Activated B cell treated with CpG ODN at 0.5 μM for 24 hours (primary cell): ENCODE measurements at places on chromosomes 12 and 14.

DNA sequence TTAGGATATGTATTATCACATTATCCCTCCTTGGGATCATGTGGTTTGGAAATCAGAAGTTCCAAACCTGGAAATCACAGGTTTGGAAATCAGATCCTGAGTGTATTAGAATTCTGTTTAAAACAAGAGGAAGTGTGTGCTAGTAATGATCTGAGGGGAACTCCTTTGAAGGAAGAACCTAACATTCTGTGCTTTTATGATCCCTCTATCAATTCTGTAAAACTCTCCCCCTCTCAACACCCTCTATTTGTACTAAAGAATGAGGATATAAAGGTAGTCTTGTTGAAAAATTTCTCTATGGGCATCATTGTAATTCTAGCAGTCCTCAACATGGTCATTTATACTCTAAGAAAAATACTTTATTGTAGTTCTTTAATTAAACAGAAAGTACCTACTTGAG lies 97.4 kb downstream of the SRGAP1 start:
- no peak for DNase-seq

DNA sequence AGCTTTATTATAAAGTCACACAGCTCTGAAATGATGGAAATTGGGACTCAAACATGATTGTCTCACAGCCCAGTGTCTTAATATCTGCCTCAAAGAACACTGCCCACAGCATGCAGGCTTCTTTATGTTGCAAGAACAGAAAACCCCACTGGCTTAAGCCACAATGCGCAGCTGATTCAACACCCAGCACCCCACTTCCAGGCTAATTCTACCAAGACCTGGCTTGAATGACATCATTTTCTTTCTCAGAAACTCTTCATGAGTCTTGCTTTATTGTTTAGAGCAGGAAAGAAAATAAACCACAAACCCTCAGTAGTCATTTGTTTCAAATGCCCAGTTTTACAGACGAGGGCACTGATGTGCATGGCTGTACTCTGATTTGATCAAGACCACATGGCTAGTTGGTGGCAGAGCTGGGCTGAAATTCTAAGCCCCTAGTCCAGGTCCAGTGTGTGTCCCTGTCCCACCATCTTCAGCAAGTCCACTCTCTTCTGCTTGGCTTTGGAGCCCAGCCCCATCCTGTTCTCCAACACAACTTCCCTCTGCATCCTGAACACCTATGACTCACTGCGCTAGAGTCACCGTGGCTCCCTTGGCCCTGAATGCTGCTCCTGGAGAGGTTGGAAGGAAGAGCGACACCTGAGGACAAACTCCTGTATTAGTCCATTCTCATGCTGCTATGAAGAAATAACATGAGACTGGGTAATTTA lies 50.3 kb upstream of the SRSF5 start:
- DNase-seq: no peak

DNA sequence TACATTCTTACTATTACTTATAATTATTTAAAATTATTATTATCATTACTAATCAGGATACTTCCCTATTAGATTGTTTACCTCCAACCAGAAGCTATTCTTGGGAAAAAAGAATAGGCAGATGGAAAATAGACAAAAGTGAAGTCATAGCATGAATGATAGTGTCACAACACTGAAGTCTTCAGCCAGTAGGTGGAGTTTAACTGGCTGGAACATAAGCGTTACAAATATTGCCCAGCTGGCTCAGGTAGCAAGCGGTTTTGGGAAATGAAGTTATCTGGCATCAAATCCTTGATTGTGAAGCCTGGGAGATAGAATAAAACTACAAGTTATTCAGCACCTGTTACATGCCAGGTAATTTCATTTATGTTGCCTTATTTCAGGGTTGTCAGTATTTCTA lies 762.9 kb downstream of the C12orf50 start:
- DNase-seq: no peak

- DNase-seq: no peak
Measured at GRCh38 chr12:26245175-26245942, 50.0 kb downstream of the SSPN start.

DNA sequence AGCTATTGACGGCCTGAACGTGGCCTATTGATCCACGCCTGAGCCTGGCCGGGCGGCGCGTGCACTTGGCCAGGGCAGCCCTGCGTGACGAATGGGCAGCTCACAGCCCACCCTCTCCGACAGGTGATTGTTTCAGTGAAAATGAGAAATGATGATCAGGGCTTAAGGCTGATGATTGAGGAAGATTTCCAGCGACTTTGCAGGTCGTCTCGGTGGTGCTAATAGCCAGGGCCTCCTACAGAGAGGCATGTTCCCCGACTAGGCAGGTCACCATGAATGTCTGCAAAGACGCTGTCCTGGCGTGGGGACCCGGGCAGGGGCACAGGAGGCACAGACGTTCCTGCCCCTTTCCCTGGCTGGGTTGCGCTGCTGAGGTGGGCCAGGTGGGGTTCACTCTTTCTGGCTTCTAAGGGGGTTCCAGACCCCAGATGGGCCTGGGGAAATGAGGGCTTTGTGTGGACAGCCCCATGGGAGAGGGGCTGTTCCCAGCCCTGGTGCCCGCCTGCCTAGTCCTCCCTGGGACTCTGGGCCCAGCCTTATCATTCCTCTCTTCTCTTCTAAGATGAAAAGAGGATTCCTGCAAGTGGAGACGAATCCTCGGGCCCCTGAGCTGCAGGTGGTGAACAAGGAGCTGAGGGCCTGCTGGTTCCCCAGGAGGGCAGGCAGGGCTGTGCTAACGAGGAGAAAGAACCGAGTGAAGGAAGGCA lies 157.4 kb downstream of the KIF26A start:
- no peak for DNase-seq
